ENCODE measurements at places on chromosomes 12 and 14.
A peak's percentile ranks its signal among the peaks of the same experiment; 100 is the strongest.

GRCh38 chr12:116301621-116302020 lies 24.1 kb upstream of the MED13L start:
- no peak for DNase-seq

GRCh38 chr14:85281921-85282320 lies 248.0 kb upstream of the FLRT2 start:
- no peak for DNase-seq

GRCh38 chr12:21893924-21894323 lies 47.3 kb downstream of the ABCC9 start:
- DNase-seq = no peak

DNA sequence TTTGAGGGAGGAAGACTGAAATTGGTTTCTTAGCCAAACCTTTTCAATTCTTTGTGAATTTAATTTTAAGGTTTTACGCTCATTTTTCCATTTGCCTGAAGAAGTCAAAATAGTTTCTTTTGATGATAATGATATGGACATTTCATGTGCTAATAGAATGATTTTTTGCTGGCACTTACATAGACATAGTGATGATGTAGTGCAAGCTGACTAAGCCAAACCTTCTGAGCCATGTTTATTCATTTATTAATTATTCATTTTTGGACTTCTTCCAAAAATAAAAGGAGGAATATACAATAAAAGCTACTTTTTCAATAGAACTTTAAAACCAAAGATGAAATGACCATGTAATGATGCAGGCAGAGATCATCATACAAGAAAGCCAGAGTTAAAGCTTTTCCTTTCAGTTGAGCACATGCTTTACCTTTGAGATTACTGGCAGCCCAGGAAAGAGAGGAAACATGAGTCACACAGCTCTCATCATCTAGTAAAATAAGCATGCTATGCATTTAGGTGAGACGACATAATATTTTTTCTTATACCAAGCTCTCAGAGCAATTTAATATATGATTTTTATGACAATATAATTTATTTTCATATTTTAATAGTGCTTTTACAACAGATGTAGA lies 24.8 kb downstream of the KCNA1 start:
- DNase-seq = no peak

DNA sequence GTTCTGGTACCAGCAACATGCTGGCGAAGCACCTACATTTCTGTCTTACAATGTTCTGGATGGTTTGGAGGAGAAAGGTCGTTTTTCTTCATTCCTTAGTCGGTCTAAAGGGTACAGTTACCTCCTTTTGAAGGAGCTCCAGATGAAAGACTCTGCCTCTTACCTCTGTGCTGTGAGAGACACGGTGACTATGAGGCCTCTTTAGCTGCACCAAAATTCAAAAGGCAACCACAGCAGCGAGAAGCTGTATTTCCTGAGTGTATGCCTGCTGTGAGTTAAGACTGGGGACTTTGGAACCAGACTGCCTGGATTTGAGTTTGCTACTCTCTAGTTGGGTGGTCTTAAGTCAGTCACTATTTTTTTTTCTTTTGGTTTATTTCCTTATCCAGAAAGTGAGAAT lies 8.7 kb upstream of the OR10G2 start:
- no peak for DNase-seq

DNA sequence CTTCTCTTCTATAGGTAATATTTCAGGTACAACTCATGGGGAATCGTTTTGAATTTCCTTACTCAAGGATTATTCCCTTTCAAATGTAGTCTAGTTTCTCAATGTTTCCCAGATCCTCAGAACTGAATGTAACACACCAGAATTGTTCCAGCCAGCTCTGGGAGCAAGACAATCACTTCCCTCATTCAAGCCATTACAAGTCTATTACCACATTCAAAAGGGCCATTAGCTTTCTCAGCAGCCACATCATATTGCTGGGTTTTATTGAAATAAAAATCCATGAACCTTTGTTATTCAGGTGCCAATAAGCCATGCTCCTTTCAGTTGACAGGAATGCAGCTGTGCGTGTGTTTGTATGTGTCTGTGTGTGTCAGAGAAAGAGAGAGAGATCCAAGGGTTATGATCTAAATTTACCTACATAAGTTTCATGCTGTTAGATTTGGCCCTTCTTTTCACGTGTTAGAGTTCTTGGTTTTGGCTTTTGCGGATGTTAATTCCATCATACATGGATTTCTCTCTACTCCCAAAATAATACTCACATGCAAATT lies 357.7 kb downstream of the BCAT1 start:
- no peak for DNase-seq

DNA sequence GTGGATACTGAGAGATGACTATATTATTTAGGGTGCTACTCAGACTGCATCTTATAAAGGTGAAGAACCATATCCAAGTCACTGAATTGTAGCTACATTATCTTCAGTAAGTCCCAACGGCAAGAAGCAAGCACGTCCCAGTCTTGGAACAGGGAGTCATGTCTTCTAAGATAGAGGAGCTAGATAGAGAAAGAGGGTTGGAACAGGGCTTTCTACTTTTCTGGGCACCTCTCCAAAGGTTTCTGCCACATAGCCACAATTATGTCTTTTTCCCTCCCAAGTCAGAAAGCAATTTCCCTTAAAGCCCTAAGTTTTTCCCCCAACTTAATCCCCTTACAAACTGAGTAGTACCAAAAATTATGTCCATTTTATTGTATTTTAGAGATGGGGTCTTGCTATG lies 22.4 kb downstream of the MAPK1IP1L start:
- no peak for DNase-seq

- no peak for DNase-seq
These were observed 340.9 kb downstream of the BCL11B start for GRCh38 chr14:98931126-98931525.

DNA sequence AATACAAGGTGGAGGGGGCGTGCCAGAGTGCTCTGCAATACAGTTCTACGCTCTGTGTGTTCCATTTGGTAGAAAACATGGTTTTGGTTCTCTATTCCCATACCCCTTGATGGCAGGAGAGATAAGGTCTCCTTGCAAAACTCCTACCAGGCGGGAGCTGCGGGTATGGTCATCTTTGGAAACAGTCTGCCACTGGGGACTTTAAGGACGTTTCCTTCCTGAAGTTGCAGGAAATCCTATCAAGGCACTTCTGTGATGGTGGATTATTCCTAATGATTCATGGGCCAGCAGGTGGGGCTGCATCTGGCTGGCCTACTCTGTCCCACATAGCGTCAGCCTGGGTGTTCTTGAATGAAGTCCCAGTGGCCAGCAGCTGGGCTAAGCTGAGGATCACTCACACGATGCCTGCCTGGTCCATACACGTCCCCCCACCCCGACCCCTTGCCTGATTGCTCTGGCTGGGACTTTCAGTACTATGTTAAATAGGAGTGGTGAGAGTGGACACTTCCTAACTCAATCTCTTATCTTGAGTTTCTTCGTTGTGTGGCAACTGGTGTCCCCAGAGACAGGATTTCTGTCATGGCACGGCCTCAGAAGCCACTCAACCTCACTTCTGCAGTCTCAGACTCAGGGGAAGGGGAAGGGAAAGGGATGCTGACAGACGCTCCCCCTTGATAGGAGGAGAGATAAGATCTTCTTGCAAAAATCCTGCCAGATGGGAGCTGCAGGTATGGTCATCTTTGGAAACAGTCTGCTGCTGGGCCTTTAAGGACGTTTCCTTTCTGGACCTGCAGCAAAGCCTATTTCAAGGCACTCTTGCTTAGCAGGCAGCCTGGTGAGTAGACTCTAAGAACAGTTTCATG lies 61.0 kb upstream of the FKBP4 start:
- DNase-seq = no peak

GRCh38 chr14:36151335-36151734 lies 25.2 kb downstream of the PTCSC3 start:
- DNase-seq = no peak

- DNase-seq = no peak
These were observed 35.9 kb downstream of the ACADS start for GRCh38 chr12:120761519-120761934.

DNA sequence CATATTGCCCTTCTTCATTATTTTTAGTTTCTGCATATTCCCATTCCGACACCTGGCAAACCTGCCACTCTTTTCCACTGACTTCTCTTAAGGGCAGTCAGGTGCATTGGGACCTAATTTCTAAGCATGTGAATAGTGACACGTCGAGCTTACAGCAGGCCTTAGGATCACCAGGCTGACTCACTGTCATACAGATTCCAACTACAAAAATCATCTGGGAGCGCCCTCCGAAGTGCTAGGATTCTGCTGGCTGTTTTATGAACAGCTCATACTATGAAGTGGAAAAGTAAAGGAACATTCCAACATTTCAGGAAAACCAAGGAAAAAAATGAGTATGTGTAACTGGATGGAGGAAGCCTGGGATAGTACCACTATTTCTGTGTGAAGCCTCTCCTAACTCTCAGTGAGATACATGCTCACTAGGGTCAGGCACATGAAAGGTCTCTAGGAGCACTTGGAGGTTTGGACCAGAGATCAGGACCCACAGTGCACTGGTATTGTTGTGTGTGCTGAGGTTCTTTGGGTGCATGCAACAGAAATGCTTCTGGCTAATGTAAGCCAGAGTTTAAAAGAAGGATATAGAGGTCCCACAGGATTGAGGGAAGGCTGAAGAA lies 257.4 kb downstream of the ZFP36L1 start:
- DNase-seq = no peak

DNA sequence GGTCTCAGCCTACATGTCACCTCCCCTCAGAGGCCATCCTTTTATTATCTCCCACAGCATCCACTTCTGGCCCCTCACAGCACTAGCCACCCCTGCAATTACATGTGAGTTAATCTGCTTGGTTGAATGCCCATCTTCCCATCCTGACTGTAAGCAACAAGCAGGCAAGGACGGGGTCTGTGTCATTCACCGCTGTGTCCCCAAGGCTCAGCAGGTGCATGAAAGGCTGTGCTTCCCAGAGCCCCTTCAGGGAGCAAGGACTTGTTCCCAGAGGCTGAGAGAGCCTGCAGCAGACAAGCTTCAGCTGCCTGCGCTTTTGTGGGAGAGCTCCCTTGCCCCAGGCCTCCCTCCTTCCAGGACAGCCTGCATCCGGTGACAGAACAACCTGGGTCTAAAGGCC lies 172.7 kb upstream of the GSC start:
- no peak for DNase-seq

GRCh38 chr14:104770851-104771272 lies 17.9 kb downstream of the SIVA1 start:
- no peak for DNase-seq

- no peak for DNase-seq
These were observed 115.3 kb downstream of the PDE6H start for GRCh38 chr12:15088105-15088504.

DNA sequence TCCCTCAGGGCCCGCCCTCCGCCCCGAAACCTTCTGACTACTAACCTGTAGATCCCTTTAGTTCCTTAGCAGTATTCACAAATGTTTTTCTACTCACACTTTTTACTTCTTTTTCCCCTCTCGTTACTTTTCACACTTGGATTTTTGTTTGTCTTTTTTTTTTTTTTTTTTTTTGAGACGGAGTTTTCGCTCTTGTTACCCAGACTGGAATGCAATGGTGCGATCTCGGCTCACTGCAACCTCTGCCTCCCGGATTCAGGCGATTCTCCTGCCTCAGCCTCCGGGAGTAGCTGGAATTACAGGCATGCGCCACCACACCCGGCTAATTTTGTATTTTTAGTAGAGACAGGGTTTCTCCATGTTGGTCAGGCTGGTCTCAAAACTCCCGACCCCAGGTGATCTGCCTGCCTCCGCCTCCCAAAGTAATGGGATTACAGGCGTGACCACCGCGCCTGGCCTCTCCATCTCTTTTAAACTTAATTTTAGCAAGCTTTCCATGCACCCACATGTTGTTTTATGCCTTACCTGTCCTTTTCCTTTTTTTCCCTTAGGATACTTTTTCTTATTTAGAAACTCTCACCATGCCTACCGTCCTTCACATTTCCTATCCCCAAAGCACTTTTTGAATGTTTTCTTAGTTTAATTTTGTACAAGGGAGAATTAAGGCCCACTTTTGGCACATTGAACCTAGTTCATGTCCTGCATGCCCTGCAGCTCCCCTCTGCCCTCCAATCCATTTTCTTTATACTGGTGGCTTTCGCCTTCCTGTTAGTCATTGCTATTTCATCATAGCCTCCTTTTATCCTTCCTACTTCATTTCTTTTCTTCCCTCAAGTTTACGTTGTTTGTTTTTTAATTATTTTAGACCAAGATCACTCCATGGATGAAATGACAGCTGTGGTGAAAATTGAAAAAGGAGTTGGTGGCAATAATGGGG lies 1.1 kb downstream of the SP1 start:
- no peak for DNase-seq

GRCh38 chr12:51820526-51821439 lies 27.7 kb downstream of the FIGNL2 start:
- DNase-seq = no peak

GRCh38 chr12:104490850-104491249 lies 34.1 kb downstream of the CHST11 start:
- no peak for DNase-seq

GRCh38 chr14:67487937-67488893 lies at the start of gene TMEM229B:
TSS of gene TMEM229B (minus strand) at chr14:67488721. CDS start at chr14:67473923, 14,798 bp downstream.
- DNase-seq = peak; percentile 41

DNA sequence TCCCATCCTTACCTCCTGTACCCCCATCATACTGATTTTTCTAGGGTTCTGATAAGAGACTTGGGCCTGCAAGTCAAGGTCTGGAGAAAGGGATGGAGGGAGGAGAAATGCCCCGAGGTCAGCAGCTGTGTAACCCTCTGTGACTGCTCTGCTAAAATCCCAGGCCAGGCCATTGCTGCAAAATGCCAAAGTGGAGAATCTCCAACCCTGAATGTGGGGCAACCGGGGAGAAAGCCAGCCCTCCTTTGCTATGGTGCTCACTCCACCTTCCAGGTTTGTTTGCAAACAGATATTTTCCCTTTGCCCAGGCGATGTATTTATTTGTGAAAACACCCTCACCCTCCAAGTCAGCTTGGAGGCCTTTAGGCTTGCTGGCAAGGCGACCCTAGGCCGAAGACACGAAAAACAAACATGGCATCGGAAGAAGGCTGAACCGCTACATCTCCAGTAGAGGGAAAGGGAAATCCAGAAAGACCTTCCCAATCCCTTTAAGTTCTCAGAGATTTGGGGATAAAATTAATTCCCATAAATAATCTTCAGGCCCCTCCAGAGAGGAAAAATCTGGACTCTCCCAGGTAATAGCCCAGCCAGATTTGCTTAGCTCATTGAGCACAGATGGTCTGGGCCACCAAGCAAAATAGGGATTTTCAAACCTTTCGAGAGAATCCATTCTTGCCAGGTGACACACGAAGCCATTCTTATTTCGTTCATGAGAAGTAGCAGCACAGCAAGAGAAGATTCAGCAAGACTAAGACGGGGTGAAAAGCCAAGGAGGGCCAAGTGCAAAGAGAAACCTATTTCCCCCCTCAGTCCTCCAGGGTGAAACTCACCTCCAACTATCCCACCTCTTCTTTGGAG lies 1.3 kb upstream of the TBX5 start:
- DNase-seq = no peak

GRCh38 chr12:124744659-124745464 lies 118.8 kb downstream of the SCARB1 start:
- DNase-seq = no peak
